ENCODE measurements at places on chromosomes 2 and 18.

DNA sequence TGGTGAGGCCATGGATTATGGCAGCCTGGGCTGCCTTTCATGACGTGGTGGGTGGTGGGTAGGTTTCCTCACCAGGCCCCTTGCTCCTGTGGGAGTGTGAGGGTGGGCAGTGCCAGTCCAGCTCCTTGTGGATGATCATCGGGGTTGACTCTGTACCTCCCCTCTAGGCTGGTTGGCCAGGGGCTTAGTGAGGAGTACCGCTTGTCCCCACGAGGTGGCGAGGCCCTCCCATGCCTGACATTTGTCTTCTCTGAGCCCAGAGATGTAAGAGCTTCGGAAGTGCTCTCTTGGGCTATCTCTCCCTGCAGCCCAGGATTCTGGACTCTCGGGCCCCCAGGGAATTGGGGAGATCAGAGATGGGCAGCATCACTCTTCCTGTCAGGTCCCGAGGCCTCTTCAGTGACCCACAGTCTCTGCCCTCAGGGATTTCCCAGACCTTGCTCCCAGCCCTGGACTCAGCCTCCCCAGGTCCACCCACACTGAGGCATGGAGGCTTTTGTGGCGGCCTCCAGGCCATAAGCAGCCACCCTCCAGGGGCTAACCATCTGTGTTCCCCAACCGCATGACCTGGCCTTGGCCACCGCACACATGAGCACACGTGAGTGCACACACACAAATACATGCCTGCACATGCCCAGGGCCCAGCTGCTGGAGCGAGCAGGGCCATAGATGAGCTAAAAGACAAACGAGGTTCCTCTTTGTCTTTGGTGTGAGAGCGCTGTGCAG is 6.5 kb downstream of the SPR start:
- no peak for DNase-seq

DNA sequence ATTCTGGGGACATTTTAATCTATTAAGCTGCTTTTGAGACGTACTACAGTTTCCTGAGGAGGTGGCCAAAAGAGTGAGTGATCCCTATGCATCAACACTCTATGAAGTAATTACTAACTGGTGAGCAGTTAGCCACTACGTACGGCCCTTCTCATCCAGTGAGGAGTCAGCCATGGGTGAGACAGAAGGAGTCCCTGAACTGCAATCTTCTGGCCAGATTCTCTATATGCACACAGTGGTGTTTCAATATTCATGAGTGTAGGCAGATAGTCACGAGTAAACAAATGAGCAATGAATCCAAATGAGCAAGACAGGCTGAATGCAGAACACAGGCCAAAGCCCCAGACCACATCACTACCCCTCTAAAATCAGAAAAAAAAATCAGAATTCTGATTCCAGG is 29.8 kb upstream of the TMEM214 start:
- DNase-seq: no peak

GRCh38 chr2:236665101-236665500 is 95.5 kb downstream of the ACKR3 start:
- no peak for DNase-seq

DNA sequence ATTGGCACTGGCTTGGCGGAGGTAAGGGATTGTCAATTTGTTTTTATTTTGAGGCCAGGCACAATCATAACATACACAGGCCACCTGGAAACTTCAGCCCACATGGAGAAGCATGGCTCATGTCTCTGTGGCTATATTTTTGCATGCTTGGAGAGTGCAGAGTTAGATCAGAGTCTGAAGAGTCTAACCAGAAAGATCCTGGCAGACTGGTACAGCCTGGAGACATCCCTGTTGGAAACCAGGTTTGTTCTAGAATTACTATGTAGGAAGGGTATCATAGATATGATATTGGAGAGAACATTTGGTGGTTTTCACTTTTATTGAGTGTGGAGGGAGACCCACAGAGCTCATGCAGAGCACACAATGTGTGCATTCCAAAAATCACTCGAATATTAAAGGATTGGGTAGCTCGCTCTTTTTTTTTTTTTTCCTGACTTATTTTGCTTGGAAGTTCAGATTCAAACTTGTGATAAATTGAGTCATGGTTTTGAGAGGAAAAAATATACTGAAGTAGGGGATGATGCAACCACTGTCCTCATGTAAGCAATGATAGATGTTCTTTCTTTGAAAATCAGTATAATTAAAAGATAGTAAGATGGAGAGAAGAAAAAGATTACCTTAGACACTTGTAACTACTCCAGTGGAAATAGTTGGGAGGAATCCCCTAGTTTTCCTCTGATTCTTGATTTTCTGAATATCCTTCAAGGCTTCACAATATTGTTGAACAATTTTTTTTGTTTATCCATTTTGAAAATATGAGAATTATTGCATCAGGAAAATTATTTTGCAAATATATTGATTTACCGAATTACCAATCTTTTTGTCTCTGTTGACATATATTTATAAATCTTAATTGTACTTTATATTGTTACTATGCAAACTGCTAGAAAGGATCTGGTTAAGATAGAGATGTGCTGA is 185.7 kb upstream of the ZEB2 start:
- DNase-seq: no peak

- DNase-seq: no peak
Observed at GRCh38 chr2:109135359-109136197, 6.6 kb downstream of the SH3RF3 start.

DNA sequence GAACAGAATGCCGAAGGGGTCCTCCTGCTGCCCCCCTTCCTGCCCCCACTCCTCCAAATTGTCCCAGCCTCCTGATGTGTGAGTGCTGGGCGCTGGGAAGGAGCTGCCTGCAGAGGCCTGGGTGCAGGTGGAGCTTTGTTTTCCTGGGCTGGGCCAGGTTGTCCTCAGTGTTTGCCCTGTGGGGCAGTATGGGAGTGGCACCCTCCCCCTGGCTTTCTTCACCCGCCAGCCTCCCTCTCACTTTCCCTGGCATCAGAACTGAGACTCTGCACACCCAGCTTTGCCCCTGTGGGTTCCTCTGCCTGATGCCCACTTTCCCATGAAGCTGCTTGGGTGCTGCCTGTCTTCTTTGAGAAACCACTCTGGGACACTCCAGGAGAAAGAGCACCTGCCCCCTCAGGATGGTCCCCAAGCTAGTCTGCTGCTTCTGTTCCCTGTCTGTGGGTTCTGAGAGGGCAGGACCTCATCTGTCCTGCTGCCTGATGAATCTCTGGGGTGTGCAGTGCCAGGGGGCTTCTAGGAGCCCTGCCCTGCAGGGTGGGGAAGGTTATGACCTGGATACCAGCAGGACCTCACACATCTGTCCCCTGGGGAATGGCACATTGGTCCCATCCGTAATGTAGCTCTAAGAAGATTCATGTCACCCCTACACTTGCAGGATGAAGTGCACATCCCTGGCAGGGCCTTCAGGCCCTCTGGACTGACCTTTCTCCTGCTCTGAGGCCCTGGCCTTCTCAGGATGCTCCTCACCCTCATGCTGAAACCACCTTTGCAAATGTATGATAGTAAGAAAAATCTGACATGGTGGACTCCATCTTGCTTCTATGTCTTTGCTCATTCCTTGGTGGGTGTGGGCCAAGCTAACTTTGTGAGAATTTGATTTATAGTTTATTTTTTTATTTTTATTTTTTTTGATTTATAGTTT is 146.8 kb upstream of the HS6ST1 start:
- no peak for DNase-seq

GRCh38 chr2:158228943-158229508 is 127.3 kb downstream of the UPP2 start:
- no peak for DNase-seq

DNA sequence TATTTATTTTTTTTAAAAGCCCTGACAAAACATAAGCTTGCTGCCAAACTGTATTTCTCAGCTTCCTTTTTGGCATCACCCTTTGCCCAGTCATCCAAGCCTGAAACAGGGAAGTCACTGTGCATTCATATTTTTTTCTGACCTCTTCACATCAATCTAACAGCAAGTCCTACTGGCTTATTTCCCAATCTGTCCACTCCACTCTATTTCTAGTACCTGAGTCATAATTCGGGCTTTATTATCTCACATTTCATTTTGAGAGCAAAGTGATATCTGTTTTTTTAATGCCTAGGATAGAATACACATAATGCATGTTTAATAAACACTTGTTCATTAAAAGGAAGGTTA is 5.1 kb downstream of the HNMT start:
- DNase-seq: no peak

- no peak for DNase-seq
Observed at GRCh38 chr2:25388491-25388890, 46.8 kb upstream of the DNMT3A start.

Measured in mucosa of descending colon (tissue), 3 donors.